ENCODE measurements at places on chromosomes 7 and 10.

- DNase-seq = no peak
These were observed 47.4 kb downstream of the VPS50 start for GRCh38 chr7:93279541-93279940.

DNA sequence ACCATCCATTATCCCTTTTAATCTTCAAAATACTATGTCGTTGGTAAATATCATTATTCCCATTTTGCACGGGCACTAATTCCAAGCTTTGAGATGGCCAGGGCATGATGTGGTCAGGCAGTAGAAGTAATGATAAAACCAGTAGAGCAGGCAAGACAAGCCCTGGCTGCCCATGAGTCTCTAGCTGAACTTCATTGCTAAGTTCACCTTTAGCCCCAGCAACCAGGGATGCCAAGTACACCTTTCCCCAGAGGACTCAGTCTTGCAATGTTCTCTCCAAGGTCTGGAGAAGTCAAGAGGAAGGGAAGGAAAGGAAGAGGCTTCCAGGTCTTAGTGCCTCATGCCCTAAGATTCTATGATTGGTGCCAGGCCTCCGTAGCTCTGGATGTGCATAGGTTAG, 203.2 kb downstream of the PLXNA4 start:
- no peak for DNase-seq

DNA sequence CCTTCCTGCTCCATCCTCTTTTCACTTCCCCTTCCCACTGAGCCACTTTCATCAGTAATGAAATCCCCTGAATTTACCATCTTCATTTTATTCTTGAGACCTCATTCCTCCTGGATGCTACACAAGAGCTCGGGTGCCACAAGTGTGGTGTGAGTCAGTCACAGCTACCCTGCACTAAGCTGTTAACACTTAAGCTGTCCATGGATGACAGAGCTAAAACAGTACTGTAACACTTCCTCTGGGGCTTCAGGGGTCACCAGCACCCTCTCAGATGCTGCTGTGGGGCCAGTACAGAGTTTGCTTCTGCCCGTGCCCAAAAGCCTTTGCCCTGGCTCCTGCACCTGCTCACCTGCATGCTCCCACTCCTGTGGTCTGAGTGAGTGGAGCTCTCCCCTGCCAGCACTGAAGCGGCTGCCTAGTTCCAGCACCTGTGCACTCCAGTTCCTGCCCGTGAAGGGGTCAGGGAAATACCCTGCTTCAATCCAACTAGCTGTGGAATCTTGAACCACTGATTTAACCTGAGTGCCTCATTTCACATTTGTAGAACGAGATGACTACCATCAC, 71.9 kb downstream of the POT1 start:
- DNase-seq = no peak

GRCh38 chr10:75646916-75647315, 215.5 kb downstream of the LRMDA start:
- no peak for DNase-seq

GRCh38 chr7:118945911-118946682, 721.6 kb downstream of the ANKRD7 start:
- DNase-seq = no peak

GRCh38 chr7:114083166-114084001, 164.6 kb upstream of the PPP1R3A start:
- peak; percentile 18 for DNase-seq

All from head of caudate nucleus (tissue), 42 donors.